ENCODE measurements at places on chromosomes 4 and X.

DNA sequence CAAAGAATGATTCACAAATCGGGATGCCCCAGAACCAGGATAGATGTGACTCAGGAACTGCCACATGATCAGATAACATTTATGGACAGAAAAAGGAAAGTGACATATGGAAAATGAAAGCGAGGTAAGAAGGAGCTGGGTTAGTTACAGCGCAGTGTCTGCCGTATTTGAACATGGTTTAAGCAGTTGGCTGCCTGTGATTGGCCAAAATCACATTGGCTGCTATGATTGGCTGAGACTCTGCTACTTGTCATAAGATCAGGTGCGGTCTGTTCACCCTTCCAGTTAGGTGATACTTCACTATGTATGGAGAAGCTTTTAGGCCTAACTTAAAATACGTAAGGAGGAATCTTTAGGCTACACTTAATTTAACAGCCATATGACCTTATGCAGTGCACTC lies 322.7 kb upstream of the HAND2 start:
- no peak for DNase-seq

DNA sequence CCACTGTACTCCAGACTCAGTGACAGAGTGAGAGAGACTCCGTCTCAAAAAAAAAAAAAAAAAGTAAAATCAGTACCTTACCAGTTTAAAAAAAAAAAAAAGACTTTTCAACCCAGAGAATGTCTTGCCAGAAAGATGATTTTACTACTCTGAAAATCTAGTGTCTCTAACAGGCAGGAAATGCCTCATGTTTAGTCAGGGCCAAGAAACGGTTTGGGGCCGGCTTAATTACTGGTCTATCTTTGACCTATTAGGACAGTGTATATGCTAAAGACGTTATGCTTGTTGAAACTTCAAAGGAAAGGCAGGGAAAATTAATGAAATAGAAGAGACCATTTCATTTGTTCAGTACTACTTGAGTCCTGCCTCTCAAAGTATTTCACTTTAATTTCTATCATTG lies 9.9 kb downstream of the BEND4 start:
- DNase-seq: no peak

GRCh38 chrX:16978193-16978984 lies 31.9 kb downstream of the REPS2 start:
- no peak for DNase-seq

- no peak for DNase-seq
Measured at GRCh38 chrX:70675284-70675683, 230.6 kb downstream of the DLG3 start.
